ENCODE measurements at places on chromosomes 1 and 21.
A peak's percentile ranks its signal among the peaks of the same experiment; 100 is the strongest.

- no peak for DNase-seq
These were observed 5.2 kb upstream of the ZNF678 start for GRCh38 chr1:227557962-227558725.

GRCh38 chr1:14881775-14882672, 271.5 kb upstream of the TMEM51 start:
- no peak for DNase-seq

GRCh38 chr1:29849038-29849750, 612.9 kb downstream of the PTPRU start:
- peak; percentile 39 for DNase-seq

- peak; percentile 64 for DNase-seq
These were observed 681 bp upstream of the UBXN10 start for GRCh38 chr1:20184997-20185833.

DNA sequence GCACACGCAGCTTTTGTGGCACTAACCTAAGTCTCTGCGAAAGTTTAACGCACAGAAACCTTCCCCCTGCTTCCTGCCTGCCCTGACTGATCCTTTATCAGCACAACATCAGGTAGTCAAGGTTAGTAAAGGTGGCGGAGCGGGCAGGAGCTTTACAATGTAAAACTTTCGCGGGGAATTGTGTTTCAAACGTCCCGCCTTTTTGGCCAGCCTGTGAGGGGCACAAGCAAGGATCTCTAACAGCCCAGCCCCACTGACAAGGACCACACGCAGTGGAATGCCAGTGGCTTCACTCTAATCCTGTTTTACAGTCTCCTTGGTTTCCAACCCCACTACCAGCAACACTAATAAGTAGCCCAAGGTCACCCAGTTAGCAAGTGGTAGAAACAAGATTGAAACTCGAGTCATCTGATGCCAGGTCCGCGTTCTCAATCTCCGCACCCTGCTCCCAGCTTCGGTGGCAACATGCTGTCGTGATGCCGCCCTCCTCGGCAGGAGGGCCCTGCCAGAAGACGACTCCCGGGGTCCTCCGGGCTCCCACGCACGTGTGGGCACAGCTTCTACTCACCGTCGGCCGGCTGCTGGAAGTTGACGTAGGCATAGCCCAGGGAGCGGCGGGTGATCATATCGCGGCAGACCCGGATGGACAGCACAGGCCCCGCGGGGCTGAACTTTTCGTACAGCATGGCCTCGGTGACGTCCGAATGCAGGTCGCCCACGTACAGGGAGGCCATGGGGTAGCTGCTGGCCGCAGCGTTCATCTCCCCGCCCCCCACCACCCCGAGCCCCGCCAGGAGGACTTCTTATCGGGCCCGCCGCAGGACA, 1.2 kb downstream of the PABPC4 start:
- DNase-seq, result peak; percentile 56

DNA sequence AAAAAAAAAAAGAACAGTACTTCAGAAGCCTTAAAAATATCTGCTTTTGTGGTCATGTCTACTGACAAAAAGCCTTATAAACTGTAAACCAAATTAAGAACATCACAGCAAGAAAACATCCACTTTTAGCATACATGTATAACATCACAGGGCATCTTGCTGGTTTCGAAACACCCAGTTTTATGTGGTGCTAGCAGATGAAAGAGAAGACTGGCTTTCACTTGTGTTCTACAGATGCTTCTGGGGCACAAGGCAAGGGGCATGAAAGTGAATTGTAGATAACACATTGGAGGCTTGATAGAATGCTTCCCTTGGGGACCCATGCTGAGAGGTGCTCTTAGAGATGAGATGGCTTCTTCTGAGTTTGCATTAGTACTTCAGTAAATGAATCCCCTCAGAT, 543.7 kb upstream of the PKN2 start:
- DNase-seq, result no peak

DNA sequence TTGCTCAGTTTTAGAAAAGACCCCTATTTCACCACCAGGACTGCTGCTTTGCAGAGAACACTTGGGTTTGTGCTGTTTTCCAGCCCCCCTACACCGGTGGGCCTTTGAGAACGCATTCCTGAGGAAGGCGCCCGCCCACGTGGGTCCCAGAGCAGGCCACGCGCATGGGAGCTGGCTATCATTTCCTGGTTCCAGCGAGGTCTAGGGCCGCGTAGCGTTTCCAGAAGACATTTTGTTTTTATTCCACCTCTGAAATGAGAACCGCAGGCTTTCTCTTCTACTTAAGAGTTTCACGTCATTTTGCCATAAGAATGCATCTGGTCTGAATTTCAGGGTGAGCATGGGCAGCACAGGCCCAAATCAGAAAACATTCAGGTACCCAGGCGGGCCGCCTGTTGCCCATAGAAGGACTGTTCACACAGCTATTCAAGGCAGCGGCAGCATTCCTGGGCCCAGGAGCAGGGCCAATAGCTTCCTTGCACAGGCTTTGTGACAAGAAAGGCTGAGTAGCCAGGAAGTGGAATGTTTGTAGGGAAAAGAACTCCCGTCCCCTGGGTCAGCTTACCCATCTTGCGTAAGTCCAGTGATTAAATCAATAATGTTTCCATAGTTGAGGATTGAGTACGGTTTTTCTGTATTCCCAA, 1.4 kb upstream of the KLHL21 start:
- DNase-seq, result no peak

- no peak for DNase-seq
These were observed 23.2 kb downstream of the SLC44A5 start for GRCh38 chr1:75587692-75588091.

GRCh38 chr1:29357452-29357851, 121.1 kb downstream of the PTPRU start:
- no peak for DNase-seq

GRCh38 chr1:115833856-115834255, 7.1 kb downstream of the NHLH2 start:
- no peak for DNase-seq

GRCh38 chr21:44392916-44393315, 39.5 kb downstream of the TRPM2 start:
- DNase-seq, result no peak
